ENCODE measurements at places on chromosomes 2 and 18. TPM values are rescaled to one million over a fixed set of nuclear protein-coding genes. Genes with fewer than 3 reads are reported as not detected.

DNA sequence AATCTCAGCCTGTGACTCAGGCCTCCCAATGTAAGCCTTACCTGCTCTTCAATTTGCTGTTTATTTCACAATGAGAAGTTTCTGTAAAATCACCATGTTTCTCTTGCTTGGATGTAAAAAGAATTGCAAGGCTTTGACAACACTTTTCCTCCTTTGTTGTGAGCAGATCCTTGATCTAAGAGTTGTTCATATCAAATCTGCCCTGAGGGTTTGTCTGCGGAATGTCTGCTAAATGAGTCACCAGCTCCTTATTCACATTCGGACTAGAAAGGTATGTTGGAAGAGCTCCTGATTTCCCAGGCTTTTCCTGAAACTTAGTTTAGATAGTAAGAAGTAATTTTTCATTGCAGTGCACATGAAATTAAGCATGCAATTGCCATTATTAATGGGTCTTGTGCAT, 268.2 kb upstream of the TCF4 start:
- no peaks in the 10 kb centered on the region for H3K4me1 ChIP-seq
- no peak overlapping the region for H3K27ac ChIP-seq
- H3K4me3 ChIP-seq = no peak overlapping the region
- no peak for DNase-seq
- H3K36me3 ChIP-seq = no peaks in the 10 kb centered on the region
- no peaks in the 10 kb centered on the region for H3K27me3 ChIP-seq

DNA sequence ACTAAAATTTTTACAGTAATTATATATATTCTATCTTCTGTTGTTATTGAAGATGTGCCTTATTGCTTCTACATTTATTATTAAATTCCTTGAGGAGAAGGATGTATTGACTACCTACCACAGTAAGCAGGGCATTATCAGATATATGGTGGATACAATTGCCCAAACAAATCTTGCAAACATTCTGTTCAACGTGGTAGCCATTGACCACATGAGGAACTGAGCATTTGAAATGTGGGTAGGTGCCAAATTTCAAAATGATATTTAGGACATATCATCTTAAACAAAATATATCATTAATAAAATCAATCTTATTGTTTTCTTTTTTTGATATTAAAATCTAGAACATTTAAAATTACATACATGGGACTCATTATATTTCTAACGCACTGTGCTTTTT, 11.1 kb downstream of the SCN3A start:
- no peak overlapping the region for H3K4me3 ChIP-seq
- H3K27ac ChIP-seq = no peak overlapping the region
- H3K4me1 ChIP-seq = no peaks in the 10 kb centered on the region
- H3K36me3 ChIP-seq = no peaks in the 10 kb centered on the region

Gene CNDP1
- total RNA-seq = not detected

DNA sequence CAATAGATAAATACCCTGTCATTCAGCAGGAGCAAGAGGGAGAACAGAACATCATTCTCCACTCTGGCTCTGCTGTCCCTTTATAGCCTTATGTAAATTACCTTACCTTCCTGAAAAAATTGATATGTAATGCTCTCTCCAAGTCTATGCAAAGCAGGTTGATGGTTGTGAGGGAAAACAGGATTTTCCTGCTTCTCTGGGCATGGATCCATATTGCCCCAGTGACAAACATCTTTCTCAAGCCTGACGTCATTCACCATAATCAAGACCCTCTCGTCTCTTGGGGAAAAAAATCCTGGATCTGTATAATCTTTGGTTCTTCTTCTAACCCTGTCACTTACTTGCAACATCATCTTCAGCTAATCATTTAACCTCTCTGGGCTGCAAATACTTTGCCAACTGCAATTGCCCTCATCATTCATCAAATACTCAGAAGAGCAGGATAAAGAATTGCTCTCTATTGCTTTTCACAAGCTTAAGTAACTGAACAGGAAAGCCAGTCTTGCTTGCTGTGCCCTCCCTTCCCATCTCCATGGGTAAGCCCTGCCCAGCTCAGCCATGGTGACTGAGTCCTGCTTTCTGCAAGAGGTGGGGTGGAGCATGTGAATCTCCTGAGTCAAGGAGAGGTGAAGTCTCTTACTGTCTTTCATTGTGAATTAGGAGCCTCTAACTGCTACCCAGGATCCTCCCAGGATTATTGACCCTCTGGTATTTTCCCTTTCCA, 123.7 kb upstream of the KLF7 start:
- H3K4me1 ChIP-seq = no peaks in the 10 kb centered on the region
- no peaks in the 10 kb centered on the region for H3K27me3 ChIP-seq
- no peak overlapping the region for H3K4me3 ChIP-seq

Gene C1GALT1C1L
- total RNA-seq = not detected

Gene PNPT1
- total RNA-seq = 4.2 TPM

GRCh38 chr2:161912154-161912553, 161.9 kb downstream of the DPP4 start:
- no peak overlapping the region for H3K27ac ChIP-seq
- DNase-seq = no peak
- no peaks in the 10 kb centered on the region for H3K36me3 ChIP-seq
